Central memory CD4-positive, alpha-beta T cell (primary cell): ENCODE measurements at places on chromosomes 11 and 22.

DNA sequence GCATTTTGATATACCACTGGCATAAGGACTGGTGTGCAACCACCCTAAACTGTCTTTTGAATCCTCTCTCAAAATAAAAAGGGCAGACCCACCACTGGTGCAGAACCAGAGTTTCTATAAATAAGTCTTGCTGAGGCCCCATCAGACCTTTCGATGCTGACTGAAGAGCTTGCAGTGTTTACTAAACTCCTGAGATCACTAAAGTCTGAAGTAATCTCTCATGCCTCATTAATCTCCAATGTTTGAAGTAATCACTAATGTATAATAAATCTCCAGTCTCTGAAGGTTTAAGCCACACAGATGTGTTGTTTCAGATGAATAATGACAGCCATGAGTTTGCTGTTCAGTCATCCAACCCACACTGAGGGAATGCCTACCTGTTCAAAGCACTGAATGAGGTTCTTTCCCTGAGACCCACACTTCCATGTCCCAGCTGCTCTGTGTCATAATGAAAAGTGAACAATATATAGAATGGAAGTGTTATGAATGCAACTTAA, 50.6 kb upstream of the DEUP1 start:
- DNase-seq, result no peak

DNA sequence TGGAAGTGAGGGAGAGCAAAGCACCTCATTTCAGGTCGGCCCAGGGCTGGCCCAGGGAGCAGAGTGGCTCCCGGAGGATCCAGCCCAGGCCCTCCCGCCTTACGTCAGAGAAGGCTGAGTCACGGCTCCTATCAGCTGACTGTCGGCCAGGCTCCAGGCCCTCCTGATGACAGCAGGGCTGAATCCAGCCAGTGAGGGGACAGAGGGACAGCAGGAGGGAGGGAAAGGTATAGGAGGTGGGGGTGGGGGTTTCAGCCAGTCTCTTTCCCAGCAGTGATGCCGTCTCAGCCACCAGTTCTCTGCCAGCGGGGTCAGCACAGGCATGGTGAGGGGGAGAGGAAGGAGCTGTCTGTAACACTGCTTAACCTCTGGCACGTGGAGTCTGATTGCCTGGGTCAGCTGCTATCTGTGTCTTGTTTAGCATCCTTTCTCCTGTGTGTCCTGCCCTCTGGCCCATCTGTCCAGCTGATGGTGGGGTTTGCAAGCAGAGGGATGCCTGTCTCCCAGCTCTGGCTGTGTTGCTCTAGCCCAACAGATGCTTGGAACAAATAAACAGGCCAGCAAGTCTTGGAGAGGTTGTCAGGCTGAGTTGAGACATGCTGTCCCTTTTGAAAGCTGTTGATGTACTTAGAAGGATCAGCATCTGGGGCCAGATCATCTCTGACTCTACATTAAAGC, 74.0 kb downstream of the ADAMTS15 start:
- DNase-seq, result no peak

GRCh38 chr11:76270389-76270788, 64.1 kb upstream of the WNT11 start:
- no peak for DNase-seq

GRCh38 chr11:116104498-116105174, 600.4 kb upstream of the CADM1 start:
- DNase-seq, result no peak

DNA sequence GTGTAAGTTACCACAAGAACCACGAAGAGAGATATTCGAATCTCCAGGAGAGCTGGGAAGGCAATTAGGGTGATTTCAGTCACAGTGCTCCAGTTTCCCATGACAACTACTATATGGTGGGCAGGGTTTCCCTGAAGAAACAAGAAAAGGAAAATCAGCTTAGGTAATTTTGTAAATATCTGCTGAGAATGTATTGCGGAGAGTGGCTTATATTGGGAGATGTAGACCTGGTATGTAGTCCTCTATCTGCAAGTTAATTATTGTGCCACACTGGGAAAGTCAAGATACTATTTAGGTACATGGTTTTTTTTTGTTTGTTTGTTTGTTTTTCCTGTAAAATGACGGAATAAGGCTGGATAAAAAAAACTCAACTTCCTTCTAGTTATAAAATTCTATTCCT, at the start of gene OR6M1:
Gene OR6M1 (minus strand): TSS at position 101 of the 400 bp plus-strand sequence. CDS start 0 bp downstream, at position 101.
- DNase-seq, result no peak
